CD4-positive, CD25-positive, alpha-beta regulatory T cell (primary cell): ENCODE measurements at places on chromosomes 2 and 18. TPM values are rescaled to one million over a fixed set of nuclear protein-coding genes. Genes with fewer than 3 reads are reported as not detected.

GRCh38 chr2:168723275-168723899 lies 79.0 kb upstream of the NOSTRIN start:
- H3K4me3 ChIP-seq, result no peak overlapping the region
- H3K27me3 ChIP-seq, result no peaks in the 10 kb centered on the region
- no peaks in the 10 kb centered on the region for H3K4me1 ChIP-seq
- no peaks in the 10 kb centered on the region for H3K36me3 ChIP-seq
- no peak for DNase-seq

DNA sequence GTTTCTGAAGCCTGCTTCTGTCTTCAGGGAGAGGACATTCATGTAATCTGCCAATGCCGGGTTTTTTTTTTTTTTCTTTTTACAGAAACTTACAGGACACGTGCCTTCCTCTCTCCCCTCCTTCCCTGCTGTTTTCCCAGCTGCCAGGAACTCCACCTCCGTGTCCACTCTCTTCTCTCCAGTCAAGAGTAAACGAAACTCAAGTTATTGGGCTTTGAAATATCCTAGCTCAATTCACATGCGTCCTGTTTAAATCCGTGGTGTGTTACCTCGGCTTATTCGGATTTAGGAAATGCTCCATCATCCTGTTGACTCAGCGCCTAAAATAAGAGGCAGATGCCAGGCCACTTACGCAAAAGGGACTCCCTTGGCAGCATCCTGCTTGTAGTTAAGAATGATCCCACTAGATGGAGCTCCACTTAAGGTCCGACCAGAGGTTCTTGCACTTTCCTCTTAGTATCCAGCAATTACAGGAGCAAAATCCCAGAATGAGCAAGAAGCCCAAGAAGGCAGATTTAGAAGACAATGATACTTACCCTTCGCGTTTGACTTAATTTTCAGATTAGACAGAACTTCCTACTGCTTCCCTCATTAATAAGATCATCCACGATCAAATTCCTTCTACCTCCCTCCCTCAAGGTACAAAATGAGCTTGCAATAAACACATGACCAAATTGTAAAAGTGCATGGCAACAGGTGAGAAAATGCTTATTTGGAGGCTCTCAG lies 97.2 kb upstream of the ZCCHC2 start:
- no peaks in the 10 kb centered on the region for H3K36me3 ChIP-seq
- H3K4me1 ChIP-seq, result peaks cover 10% of the 10 kb centered on the region
- H3K27me3 ChIP-seq, result no peaks in the 10 kb centered on the region
- H3K27ac ChIP-seq, result no peak overlapping the region
- no peak overlapping the region for H3K4me3 ChIP-seq

GRCh38 chr2:113831161-113831560 lies 58.7 kb upstream of the ACTR3 start:
- no peak for DNase-seq
- no peak overlapping the region for H3K27ac ChIP-seq
- H3K36me3 ChIP-seq, result no peaks in the 10 kb centered on the region

Gene UGT1A3
- polyA plus RNA-seq, result not detected

Gene ZNF516
- 0.39 TPM for polyA plus RNA-seq

Gene AKAIN1
- not detected for polyA plus RNA-seq
